ENCODE measurements at places on chromosomes 1 and 21.

GRCh38 chr1:178649582-178650350 lies 75.3 kb upstream of the RALGPS2 start:
- H3K36me3 ChIP-seq, result no peaks in the 10 kb centered on the region
- no peaks in the 10 kb centered on the region for H3K27me3 ChIP-seq
- H3K4me1 ChIP-seq, result no peaks in the 10 kb centered on the region
- no peak for DNase-seq
- no peak overlapping the region for H3K27ac ChIP-seq
- no peak overlapping the region for H3K4me3 ChIP-seq

DNA sequence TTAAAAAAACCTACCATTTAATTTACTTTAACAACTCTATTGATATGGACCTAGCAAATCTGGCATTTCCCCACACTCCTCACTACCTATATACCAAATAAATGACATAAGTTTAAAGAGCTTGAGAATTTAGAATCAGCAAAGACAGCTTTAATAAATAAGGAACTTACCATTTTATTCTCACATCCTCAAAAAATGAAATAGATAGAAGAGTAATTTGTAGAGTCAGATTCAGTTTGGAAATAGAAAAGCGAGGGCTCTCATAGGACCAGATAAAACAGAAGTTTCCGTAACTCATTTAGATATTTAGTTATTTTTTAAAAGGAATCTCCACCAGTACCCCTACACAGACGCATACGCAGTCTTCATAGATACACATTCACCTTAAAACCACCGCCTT lies 117.9 kb downstream of the RGS2 start:
- H3K27ac ChIP-seq, result no peak overlapping the region
- DNase-seq, result no peak
- H3K27me3 ChIP-seq, result no peaks in the 10 kb centered on the region
- H3K4me3 ChIP-seq, result no peak overlapping the region
- no peaks in the 10 kb centered on the region for H3K4me1 ChIP-seq
- no peaks in the 10 kb centered on the region for H3K36me3 ChIP-seq

GRCh38 chr1:15123925-15124324 lies 29.6 kb upstream of the TMEM51 start:
- no peak for DNase-seq
- H3K27me3 ChIP-seq, result no peaks in the 10 kb centered on the region
- H3K36me3 ChIP-seq, result no peaks in the 10 kb centered on the region
- no peak overlapping the region for H3K27ac ChIP-seq
- no peak overlapping the region for H3K4me3 ChIP-seq

GRCh38 chr1:70864302-70864701 lies 183.3 kb downstream of the PTGER3 start:
- H3K27ac ChIP-seq, result no peak overlapping the region
- no peaks in the 10 kb centered on the region for H3K27me3 ChIP-seq

- H3K27ac ChIP-seq, result no peak overlapping the region
- H3K4me1 ChIP-seq, result peaks cover 15% of the 10 kb centered on the region
- H3K27me3 ChIP-seq, result no peaks in the 10 kb centered on the region
These were observed 11.7 kb upstream of the SYNC start for GRCh38 chr1:32714277-32714676.

DNA sequence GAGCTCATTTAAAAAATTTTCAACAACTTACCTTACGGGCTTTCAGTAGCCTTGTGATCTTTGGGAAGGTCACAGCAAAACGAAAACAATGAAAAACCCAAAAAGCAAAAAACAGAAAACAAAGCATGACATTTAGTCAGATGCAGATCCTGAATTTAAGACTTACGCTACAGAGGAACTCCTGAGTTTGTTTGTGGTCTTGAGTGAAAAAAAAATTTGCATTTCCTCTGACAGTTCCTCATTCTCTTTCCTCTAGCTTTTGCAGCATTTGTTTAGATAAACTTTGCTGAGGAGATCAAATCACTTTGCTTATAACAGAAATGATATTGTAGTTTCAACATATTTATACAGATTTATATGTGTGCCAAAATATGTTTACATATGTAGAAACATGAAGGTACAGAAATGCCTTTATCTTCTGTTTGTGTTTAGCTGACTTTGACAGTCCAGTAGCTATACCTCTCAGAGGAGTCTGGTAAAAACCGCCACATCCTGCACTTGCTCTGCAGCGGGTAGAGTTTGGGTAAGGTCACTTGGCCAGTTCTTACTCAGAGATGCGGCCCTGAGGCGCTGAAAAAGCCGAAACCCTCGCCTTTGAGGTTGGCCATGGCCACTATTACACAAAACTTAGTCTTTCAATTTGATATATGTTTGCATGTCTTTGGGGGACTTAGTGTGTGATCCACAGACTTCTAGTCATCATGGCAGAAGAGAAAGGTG lies 142.5 kb downstream of the TNR start:
- no peaks in the 10 kb centered on the region for H3K36me3 ChIP-seq
- no peak overlapping the region for H3K27ac ChIP-seq
- DNase-seq, result no peak
- H3K27me3 ChIP-seq, result no peaks in the 10 kb centered on the region

GRCh38 chr21:31564439-31564838 lies 95.1 kb upstream of the SOD1 start:
- H3K27me3 ChIP-seq, result no peaks in the 10 kb centered on the region
- no peaks in the 10 kb centered on the region for H3K36me3 ChIP-seq
- H3K4me3 ChIP-seq, result no peak overlapping the region
- no peak for DNase-seq

DNA sequence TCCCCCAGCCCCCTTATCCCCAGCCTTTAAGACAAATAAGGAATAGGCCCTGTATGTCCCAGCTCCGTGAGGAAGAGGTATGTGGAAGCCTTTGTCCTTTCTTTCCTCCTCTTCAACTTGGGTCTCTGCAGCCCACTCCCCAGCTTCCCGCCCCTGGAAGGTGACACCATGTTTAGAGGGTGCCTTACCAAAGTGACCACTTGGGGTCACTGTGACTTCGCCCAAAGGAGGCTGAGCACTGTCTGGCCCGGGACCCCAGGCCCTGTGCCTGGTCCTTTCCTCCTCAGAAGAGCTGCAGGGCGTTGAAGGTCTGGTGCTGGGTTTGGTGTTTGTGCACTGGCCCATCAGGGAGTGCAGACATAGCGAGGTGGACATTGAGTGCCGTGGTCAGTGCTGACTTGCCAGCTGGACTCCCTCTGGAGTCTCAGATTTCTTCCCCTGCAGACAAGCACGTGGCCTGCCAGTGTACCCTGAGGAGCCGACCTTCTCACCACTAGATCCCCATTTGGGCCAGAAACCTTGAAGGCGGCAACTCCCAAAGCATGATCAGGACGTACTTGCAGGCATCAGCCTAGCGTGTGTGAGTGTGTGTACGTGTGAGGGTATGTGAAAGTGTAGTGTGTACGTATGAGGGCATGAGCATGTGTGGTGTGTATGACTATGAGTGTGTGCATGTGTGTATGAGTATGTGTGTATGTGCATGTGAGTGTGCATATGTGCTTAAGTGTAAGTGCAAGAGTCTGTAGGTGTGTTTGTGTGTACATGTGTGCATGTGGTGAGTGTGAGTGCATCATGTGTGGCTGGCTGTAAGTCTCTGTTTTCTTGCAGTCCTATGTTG lies 181.4 kb upstream of the KIAA0040 start:
- H3K27me3 ChIP-seq, result no peaks in the 10 kb centered on the region
- no peak overlapping the region for H3K27ac ChIP-seq
- no peaks in the 10 kb centered on the region for H3K36me3 ChIP-seq

Measured in CD4-positive, alpha-beta memory T cell (primary cell).